WTC11 (cell line): ENCODE measurements at places on chromosomes 3 and 15. TPM values are rescaled to one million over a fixed set of nuclear protein-coding genes. Genes with fewer than 3 reads are reported as not detected.

RBP2 gene
- total RNA-seq: not detected in 3 replicates

MST1R gene
- 5.1 to 6.2 TPM (median 5.6 TPM) in 3 replicates for total RNA-seq

CDC25A gene
- total RNA-seq: 52.4 to 57.6 TPM (median 54.7 TPM) in 3 replicates

ECE2 gene
- 0.46 to 1.2 TPM (median 0.64 TPM) in 3 replicates for total RNA-seq

SPINK8 gene
- not detected in 3 replicates for total RNA-seq

SLC9C1 gene
- 1.4 to 3.5 TPM (median 2.5 TPM) in 3 replicates for total RNA-seq

FGF7 gene
- 0.11 to 0.15 TPM (median 0.11 TPM) in 3 replicates for total RNA-seq

PLA2G4B gene
- total RNA-seq: 5.5 to 11.0 TPM (median 7.9 TPM) in 3 replicates

SYNPR gene
- total RNA-seq: 0.78 to 1.4 TPM (median 0.85 TPM) in 3 replicates

WDR72 gene
- total RNA-seq: 8.6 to 8.7 TPM (median 8.6 TPM) in 3 replicates

TMEM207 gene
- not detected in 3 replicates for total RNA-seq

PEAK1 gene
- 49.0 to 51.1 TPM (median 49.7 TPM) in 3 replicates for total RNA-seq

CISH gene
- total RNA-seq: 1.8 to 2.4 TPM (median 1.9 TPM) in 3 replicates

- H3K27ac ChIP-seq: peak overlapping the region; percentile 38
- no peak overlapping the region for H3K4me3 ChIP-seq
- peaks cover 6% of the 10 kb centered on the region for H3K4me1 ChIP-seq
- H3K36me3 ChIP-seq: no peaks in the 10 kb centered on the region
- peaks cover 8% of the 10 kb centered on the region; the same call in 1 of the 2 replicates for H3K27me3 ChIP-seq
Observed at GRCh38 chr3:160395297-160395696, 3.7 kb downstream of the IFT80 start.

DNA sequence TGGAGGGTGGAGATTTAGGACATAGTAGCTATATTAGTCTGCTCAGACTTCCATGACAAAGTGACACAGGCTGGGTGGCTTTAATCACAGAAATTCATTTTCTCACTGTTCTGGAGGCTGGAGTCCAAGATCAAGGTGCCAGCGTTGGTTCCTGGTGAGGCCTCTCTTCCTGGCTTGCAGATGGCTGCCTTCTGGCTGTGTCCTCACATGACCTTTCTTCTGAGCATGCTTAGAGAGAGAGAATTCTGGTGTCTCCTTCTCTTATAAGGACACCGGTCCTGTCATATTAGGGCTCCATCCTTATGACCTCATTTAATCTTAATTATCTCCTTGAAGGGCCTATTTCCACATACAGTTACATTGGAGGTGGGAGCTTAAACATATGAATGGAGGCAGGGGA, 14.9 kb upstream of the SHC4 start:
- peaks cover 4% of the 10 kb centered on the region for H3K27me3 ChIP-seq
- DNase-seq: no peak
- no peak overlapping the region for H3K27ac ChIP-seq
- no peaks in the 10 kb centered on the region for H3K36me3 ChIP-seq

DNA sequence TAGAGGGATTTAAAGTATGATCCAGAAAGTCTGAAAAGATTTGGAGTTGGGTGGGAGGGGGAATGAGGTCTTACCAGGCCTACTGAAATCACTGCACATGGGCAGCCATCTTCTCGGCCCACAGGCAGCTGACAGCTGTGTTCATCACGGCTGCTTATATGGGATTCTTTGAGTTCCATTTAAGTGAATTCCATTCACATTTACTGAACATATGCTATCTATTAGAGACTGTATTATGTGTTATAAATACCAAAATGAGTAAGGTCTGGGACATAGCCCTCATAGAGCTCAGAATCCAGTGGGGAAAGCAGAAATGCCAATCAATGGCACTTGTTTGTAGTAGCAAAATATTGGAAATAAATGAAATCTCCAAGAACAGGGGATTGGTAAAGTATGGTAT, 91.1 kb downstream of the TRIM42 start:
- no peak overlapping the region for H3K27ac ChIP-seq
- DNase-seq: no peak
- H3K27me3 ChIP-seq: no peaks in the 10 kb centered on the region
- no peak overlapping the region for H3K4me3 ChIP-seq
- peaks cover 8% of the 10 kb centered on the region for H3K4me1 ChIP-seq

DNA sequence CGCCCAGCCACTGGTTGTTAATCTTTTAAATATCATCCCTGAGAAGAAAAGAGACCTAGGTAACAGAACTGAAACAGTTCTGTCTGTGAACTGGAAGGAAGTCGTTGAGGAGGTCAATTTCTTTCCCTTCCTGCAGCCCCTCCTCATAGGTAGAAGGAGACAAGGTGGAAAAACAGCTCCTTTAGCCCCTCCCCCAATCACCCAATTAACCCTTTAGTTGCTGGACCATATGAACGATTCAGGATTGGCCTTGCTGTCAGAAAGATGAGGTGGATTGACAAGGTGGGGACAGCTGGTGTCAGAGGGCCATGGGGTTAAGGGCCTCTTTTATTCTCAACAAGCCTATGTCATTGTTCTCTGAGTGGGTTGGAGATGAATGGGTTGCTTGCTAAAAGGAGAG, 36.0 kb upstream of the ZNF445 start:
- peaks cover 26% of the 10 kb centered on the region for H3K4me1 ChIP-seq
- peak overlapping the region; percentile 40; the same call in 1 of the 2 replicates for H3K4me3 ChIP-seq
- H3K27me3 ChIP-seq: peaks cover 3% of the 10 kb centered on the region; the same call in 1 of the 2 replicates
- no peaks in the 10 kb centered on the region for H3K36me3 ChIP-seq
- no peak for DNase-seq
- H3K27ac ChIP-seq: peak overlapping the region; percentile 72; the same call in 1 of the 2 replicates

DNA sequence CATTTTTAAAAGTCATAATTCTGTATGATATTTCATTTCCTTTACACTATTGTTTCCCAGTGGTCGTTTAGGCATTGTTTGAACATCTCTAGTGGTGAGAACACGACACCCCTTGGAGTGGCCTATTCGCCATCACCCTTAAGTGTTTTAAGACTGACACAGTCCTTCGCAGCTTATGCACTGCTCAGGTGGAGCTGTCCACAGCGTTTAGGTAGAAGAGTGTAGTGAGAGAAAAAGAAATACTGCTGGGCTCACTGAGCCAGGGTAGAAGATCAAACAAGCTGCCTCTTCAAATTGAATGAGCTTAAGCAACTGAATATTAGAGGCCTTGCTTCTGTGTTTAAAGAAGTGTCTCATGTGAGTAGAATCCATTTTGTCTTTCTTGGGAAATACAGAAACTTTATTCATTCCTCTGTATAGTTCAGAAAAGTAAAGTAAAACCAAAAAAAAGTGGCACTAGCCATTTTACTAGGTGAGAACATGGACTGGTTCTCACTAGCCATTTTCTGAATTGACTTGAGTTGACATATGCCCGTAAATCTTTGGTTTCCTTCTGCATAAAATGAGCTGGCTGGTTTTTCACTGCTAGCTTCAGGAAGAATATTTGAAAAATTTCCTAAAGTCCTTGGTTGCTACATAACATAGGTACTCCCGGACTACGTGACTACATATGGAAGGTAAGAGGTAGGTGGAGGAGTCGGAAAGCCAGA, 155.9 kb downstream of the P3H2 start:
- peaks cover 26% of the 10 kb centered on the region for H3K36me3 ChIP-seq
- no peak for DNase-seq
- H3K4me3 ChIP-seq: no peak overlapping the region
- peak overlapping the region; percentile 76 for H3K27ac ChIP-seq
- H3K4me1 ChIP-seq: peaks cover 27% of the 10 kb centered on the region

- no peak overlapping the region for H3K27ac ChIP-seq
- H3K27me3 ChIP-seq: no peaks in the 10 kb centered on the region
Observed at GRCh38 chr3:10666621-10667020, 149.4 kb upstream of the SLC6A11 start.

DNA sequence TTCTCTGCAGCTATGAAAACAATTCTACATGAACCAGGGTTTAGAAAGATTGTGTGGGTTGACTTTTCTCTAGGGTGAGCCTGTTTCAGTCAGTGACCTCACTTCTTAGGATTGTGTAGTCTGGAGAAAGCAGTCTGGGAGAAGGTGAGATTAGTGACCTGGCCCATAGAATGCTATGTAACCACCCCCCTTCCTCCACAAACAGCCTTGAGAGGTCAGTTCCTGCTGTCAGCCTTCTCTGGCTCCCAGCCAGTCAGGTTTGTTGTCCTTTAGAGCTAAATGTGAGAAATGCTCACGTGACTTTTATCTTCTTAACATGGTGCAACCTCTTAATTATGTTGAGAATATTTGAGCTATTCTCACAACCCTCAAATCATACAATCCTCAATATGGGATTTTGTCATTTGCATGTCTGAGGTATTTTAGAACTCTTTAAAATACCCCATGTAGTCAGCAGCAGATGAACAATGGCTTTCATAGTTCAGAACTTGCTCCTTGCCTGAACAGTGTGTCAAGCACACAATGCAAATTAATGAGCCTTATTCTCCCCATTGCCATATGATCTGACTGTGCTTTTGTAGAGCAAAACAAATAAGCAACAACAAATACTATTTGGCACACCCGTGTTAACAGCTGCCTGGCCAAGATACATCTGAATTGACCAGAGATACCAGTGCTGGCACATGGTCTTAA, 311.6 kb downstream of the CNTN6 start:
- peaks cover 52% of the 10 kb centered on the region for H3K36me3 ChIP-seq
- H3K4me3 ChIP-seq: no peak overlapping the region
- no peak for DNase-seq
- no peak overlapping the region for H3K27ac ChIP-seq

DNA sequence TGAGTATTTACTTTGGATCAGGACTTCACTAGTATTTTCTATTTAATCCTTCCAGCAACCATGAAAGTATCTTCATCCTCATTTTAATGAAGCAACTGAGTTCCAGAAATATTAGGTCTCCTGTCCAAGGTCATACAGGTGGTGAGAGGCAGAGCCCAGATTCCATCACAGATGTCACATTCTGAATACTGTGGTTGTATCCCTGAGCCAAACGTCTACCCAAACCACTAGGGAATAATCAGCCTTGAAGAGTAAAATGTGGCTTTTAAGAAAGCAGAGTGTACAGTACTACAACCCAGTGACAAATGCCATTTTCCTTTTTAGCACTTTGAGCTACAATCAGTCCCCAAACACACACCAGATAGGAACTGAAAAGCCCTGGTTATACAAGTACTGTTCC, 93.3 kb upstream of the TRIM42 start:
- no peak overlapping the region for H3K27ac ChIP-seq
- peaks cover 3% of the 10 kb centered on the region; the same call in 1 of the 2 replicates for H3K36me3 ChIP-seq
- no peak for DNase-seq

GRCh38 chr15:57415602-57416001, 39.3 kb downstream of the CGNL1 start:
- no peak for DNase-seq
- H3K4me1 ChIP-seq: peaks cover 21% of the 10 kb centered on the region
- H3K4me3 ChIP-seq: no peak overlapping the region
- H3K36me3 ChIP-seq: peaks cover 18% of the 10 kb centered on the region

DNA sequence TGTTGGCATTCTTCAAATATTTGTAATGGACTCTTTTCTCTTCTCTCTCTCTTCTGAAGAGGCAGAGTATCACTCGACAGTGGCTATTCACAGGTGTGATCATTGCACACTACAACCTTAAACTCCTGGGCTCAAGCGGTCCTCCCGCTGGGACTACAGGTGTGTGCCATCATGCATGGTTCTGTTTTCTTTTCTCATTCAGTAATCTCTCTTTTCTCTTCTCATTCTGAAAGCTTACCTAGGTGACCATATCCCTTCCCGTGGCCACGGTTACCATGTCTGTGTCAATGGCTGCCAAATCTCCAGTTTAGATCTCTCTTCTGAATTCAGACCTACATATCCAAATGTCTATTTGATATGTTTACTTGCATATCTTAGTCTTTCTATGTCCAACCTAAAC, 96.3 kb downstream of the SOX2 start:
- no peak overlapping the region for H3K4me3 ChIP-seq
- DNase-seq: no peak
- peaks cover 23% of the 10 kb centered on the region for H3K4me1 ChIP-seq
- H3K36me3 ChIP-seq: no peaks in the 10 kb centered on the region
- H3K27me3 ChIP-seq: no peaks in the 10 kb centered on the region

DNA sequence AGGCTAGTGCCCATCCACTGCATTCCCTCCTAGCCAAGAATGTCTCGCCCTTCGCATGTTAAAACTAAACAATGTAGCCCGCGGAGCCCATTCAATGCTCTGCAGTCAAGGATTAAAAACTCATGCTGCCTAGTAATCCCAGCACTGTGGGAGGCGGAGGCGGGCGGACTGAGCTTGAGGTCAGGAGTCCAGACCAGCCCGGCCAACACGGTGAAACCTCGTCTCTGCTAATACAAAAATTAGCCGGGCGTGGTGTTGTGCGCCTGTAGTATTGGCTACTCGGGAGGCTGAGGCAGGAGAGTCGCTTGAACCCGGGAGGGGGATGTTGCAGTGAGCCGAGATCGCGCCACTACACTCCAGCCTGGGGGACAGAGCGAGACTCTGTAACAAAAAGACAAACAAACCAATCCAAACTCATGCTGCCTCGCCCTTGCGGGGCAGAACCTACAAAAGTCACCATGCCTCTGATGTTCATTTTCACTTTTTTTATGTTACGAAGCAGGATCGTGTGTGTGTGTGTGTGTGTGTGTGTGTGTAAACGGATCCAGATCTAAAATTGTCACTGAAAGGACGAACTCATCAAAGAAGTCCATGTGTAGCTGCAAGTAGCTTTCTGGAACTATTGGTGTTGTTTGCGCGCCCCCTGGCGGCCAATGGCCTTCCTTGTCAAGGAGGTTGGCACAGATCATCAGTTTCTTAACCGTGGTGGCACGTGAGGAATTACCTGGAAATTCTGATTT, 54.8 kb upstream of the SPESP1 start:
- no peak overlapping the region for H3K27ac ChIP-seq
- peaks cover 9% of the 10 kb centered on the region for H3K4me1 ChIP-seq
- peak overlapping the region; percentile 76 for H3K4me3 ChIP-seq
- H3K36me3 ChIP-seq: no peaks in the 10 kb centered on the region
- peak; percentile 96 for DNase-seq
